ENCODE measurements at places on chromosomes 16 and 17. TPM values are rescaled to one million over a fixed set of nuclear protein-coding genes. Genes with fewer than 3 reads are reported as not detected.
A peak's percentile ranks its signal among the peaks of the same experiment; 100 is the strongest.

CHAD gene
- total RNA-seq, result 3.6 TPM

MRPS7 gene
- 118 TPM for total RNA-seq

CRYBA1 gene
- total RNA-seq, result not detected

- no peak overlapping the region for H3K27ac ChIP-seq
These were observed 46.8 kb downstream of the RNF112 start for GRCh38 chr17:19457830-19458271.

DNA sequence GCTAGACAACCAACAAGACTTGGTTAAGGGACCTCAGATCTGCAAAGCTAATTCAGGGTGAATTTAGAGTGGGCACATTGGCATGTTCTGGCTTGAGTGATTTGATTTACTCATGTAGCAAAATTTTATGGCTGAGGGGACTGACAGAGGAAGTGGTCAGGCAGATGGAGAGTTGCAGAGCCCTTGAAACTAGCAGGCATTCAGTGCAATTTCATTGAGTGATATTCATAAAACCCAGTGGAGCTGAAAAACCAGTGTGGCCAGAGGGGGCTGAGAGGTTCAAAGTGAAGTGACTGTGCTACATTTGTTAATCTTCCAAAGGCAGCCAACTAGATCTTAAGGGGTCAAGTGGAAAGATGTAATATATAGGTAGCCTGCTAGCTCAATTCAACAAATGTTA lies 2.2 kb upstream of the TMEM94 start:
- peaks cover 8% of the 10 kb centered on the region for H3K4me1 ChIP-seq
- H3K4me3 ChIP-seq, result no peak overlapping the region
- peak overlapping the region; percentile 75 for H3K27ac ChIP-seq
- DNase-seq, result no peak

DNA sequence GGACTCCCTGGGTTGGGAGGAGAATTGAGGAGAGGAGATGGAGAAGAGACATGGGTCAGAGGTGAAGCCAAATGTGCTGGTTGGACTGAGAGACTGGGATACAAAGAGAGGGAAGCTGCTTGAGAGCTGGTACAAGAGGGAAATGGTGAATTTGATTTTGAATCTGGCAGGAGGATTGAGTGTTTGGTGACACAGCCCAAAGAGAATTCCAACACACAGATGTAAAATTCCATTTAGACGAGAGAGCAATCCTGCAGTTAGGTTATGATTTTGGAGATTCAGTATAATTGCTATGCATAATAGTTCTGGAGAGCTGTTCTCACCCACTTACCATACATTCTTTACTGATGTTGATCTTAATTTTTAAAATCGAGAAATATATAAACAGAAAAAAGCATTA lies 57.7 kb downstream of the HSD17B2 start:
- no peak for DNase-seq
- no peaks in the 10 kb centered on the region for H3K27me3 ChIP-seq
- H3K36me3 ChIP-seq, result no peaks in the 10 kb centered on the region
- H3K27ac ChIP-seq, result no peak overlapping the region

DNA sequence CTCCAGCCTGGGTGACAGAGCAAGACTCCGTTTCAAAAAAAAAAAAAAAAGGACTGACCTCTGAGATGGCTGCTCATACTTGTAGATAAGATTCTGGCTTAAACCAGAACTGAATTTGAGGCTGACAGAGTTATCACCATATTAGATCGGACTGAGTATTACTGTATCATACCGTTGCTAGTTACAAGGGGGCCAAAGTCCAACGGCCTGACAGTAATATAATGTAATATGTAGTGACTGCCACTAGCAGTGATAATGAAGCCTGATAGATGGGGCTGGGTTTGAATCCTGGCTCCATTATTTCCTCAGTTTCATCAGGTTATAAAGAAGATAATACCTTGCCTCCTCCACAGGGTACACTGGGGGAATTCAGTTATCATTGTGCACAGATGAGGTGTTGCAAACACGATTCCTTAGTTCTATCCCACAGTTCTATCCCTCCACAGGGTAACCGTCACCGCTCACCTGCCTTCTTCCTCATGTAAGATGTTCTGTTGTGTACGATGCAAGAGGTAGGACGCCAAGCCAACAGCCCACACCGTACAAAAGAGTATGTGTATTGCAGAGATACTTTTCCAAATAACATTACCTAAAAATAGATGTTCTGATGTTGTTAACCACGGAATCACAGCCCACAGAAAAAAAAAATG lies 5.2 kb downstream of the TMEM220 start:
- no peak overlapping the region for H3K4me3 ChIP-seq
- no peaks in the 10 kb centered on the region for H3K36me3 ChIP-seq
- peak; percentile 80 for DNase-seq
- peak overlapping the region; percentile 47 for H3K27ac ChIP-seq
- no peaks in the 10 kb centered on the region for H3K4me1 ChIP-seq
- H3K27me3 ChIP-seq, result no peaks in the 10 kb centered on the region

DNA sequence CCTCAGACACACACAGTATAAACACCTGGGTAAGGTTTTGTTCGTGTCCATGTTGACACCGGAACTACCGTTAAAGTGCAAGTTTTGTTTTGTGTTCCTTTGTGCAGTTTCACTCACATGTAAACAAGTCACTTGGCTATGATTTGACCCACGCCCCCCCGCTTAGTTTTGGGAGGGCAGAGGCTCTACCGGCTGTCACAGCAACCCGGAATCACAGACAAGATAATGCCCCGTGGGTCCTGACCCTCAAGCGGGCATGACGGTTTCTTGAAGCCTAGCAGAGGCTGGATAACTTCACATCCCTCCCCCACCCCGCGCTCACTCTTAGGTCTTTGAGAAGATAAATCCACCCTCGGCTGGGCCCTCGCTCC lies 1.7 kb downstream of the RASD1 start:
- peak overlapping the region; percentile 46 for H3K4me3 ChIP-seq
- H3K36me3 ChIP-seq, result no peaks in the 10 kb centered on the region
- H3K27ac ChIP-seq, result peak overlapping the region; percentile 10
- H3K4me1 ChIP-seq, result peaks cover 14% of the 10 kb centered on the region
- DNase-seq, result no peak

DNA sequence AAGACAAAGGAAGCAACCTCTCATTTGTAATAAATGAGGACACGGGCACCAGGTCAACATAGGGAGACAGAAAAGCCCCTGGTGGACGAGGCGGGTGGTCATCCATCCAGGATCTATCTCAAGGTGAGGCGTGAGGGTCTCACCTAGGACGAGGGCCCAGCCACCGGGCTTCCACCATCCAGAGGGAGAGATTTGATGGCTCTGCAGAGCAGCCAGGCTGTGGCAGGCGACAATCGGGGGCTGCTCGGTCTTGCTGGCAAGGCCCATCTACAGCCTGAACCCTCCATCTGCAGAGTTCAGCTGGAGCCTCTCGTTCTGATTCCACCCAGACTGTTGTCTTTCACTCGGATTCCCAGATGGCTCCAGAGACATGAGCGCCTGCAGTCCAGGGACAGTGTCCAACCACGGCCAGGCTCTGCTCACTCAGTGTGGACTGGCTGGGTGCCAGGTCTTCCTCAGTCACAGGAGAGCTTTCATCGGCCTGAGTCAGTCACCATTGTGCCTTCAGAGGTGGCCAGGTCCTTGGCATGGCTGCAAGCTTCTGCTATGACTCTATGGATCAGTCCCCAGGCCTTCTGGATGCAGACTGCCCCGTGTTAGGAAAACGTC lies 5.9 kb downstream of the LITAFD start:
- no peak overlapping the region for H3K27ac ChIP-seq
- no peak for DNase-seq
- H3K4me1 ChIP-seq, result peaks cover 13% of the 10 kb centered on the region

DNA sequence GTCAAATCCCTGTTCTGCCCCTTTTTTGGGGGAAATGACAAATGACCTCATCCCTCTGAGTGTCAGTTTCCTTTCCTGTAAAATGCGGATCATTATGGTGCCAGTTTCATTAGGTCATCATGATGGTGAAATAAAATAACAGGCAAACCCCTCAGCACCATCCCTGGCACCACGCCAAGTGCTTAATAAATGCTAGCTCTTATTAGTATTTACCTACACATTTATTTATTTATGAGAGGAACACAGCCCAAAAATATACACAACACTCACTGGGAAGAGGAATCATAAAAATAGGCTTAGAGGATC lies 28.6 kb upstream of the GPRC5B start:
- H3K27ac ChIP-seq, result no peak overlapping the region
- no peaks in the 10 kb centered on the region for H3K27me3 ChIP-seq
- peaks cover 5% of the 10 kb centered on the region for H3K4me1 ChIP-seq
- H3K4me3 ChIP-seq, result no peak overlapping the region

DNA sequence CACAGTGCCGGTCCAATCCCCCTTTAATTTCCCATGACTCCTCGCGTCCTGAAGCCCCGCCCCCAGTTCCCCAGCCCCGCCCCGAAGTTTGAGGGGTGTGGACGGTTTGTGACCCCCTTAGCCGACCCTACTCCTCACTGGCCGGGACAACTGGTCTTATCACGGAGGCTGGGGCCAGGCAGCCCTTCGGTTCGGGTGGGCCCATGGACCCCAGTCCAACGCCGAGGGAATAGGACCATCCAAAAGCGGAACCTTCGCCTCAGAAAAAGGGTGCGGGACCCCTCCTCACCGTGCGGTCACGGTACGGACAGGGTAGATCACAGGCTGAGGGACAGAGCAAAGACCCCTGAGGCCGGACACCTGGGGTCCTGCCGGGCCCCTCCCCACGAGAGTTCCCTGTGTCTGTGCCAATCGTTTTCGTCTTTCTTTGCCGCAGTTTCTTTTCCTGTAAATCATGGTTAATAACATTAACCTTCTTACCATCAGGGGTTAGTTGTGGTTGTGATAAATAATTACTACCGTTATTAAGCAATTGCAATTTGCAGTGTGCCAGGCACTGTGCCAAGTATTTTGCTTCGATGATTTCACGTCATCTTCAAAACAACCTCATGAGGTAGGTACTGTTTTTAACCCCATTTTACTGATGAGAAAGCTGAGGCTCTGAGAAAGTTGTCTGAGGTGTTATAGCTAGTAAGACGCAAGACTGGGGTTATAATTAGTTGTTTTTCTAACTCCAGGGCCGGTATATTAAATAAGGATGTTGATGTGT lies 543 bp downstream of the TMUB2 start:
- peaks cover 9% of the 10 kb centered on the region for H3K4me1 ChIP-seq
- peak overlapping the region; percentile 67 for H3K4me3 ChIP-seq
- H3K27me3 ChIP-seq, result no peaks in the 10 kb centered on the region
- peak overlapping the region; percentile 80 for H3K27ac ChIP-seq
- H3K36me3 ChIP-seq, result no peaks in the 10 kb centered on the region

DNA sequence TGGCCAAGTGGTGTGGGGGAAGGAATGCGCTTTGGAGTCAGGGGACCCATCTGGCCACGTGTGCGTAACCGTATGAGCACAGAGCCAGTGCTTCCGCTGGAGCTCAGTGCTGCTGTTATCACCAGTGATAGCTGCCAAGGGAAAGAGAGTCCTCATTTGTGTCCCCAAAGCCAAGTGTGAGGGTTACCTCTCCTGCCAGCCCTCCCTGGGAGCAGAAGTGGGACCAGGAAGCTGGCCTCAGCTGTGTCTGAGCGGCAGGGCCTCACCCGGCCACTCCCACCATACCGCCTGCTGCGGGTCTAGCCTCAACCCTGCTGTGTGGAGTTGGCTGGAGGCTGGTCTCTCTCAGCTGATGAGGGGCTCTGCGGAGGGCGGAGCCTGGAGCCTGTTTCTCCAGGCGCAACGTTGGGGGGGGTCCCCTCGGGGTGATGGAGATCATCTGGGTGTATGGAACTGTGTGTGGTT lies 44.5 kb downstream of the MEAK7 start:
- H3K4me3 ChIP-seq, result no peak overlapping the region
- no peaks in the 10 kb centered on the region for H3K4me1 ChIP-seq
- no peak overlapping the region for H3K27ac ChIP-seq
- peaks cover 7% of the 10 kb centered on the region for H3K36me3 ChIP-seq
- DNase-seq, result no peak

Data from colonic mucosa (tissue), 4 donors.